ENCODE measurements at places on chromosomes 16 and 17.

DNA sequence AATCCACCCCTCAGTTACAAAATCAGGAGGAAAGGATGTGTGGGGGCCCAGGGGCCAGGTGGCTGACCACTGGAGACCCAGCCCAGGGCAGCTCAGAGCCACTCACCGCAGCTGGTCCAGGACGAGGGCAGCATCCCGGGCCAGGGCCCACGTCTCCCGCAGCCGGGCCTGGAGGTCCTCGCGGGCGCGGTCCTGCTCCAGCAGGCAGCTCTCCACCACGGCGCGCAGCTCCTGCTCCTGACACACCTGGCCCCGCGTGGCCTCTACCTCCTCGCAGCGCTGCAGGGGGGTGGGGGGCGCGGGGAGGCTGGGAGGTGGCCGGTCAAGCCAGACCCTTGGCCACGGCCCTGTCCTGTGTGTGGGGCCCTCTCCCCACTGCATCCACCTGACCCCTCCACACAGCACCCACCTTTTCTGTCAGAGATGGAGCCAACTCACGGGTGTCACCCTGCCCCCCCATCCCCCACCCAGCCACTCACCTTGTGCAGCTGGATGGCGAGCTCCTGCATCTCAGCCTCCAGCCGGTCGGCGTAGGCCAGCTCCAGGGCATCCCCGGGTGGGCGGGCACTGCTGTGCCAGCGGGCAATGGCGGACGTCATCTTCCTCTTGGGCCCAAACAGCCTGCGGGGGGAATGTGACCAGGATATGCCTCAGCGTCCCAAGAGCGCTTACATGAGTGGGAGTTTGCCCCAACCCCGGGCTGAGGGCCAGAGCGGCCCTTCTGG lies 5.1 kb downstream of the NUDT16L1 start:
- H3K4me1 ChIP-seq: no peaks in the 10 kb centered on the region
- H3K27me3 ChIP-seq: no peaks in the 10 kb centered on the region
- peaks cover 34% of the 10 kb centered on the region for H3K36me3 ChIP-seq
- no peak overlapping the region for H3K27ac ChIP-seq

DNA sequence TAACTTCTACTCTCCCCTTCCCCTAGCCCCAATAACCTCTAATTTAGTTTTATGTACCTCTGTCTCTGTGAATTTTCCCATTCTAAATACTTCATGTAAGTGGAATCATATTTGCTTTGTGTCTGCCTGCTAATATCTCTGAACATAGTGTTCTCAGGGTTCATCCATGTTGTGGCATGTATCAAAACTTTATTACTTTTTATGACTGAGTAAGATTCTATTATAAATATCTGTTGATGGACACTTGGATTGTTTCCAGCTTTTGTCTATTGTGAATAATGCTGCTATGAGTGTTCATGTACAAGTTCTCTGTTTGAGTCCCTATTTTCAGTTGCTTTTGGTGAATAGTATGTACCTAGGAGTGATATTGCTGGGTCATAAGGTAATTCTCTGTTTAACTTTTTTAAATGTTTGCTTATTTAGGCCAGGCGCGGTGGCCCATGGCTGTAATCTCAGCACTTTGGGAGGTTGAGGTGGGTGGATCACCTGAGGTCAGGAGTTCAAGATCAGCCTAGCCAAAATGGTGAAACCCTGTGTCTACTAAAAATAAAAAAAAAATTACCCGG lies 92.8 kb downstream of the CHD9 start:
- H3K27me3 ChIP-seq: no peaks in the 10 kb centered on the region
- H3K36me3 ChIP-seq: no peaks in the 10 kb centered on the region
- no peak for DNase-seq
- H3K27ac ChIP-seq: peak overlapping the region; percentile 29

DNA sequence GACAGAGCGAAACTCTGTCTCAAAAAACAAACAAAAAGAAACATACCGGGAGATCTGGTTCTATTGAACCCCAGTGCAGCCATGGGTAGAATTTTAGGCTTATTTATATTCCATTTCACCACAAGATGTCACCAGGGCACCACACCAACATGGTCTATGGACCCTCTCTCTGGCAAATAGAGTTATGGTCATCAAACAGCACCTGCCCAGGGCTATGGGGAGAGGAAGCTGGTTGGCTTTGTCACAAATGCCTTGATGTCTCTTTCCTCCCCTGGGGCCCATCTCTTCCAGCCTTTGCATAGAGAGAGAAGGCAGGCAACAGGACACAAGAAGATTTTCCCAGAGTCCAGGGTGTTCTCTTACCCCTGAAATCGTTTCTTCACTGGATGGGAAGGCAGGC lies 128.4 kb downstream of the WWOX start:
- H3K4me3 ChIP-seq: no peak overlapping the region
- no peaks in the 10 kb centered on the region for H3K36me3 ChIP-seq
- no peak for DNase-seq
- no peaks in the 10 kb centered on the region for H3K27me3 ChIP-seq
- H3K27ac ChIP-seq: no peak overlapping the region

- H3K36me3 ChIP-seq: no peaks in the 10 kb centered on the region
- peak overlapping the region; percentile 6 for H3K4me3 ChIP-seq
- H3K4me1 ChIP-seq: no peaks in the 10 kb centered on the region
- peak overlapping the region; percentile 32 for H3K27ac ChIP-seq
- no peak for DNase-seq
Measured at GRCh38 chr17:39652587-39653315, 12.4 kb upstream of the TCAP start.
